Stimulated activated CD8-positive, alpha-beta memory T cell treated with anti-CD3 and anti-CD28 coated beads, Interleukin-2, amount 100 ng/mL, for 1 hour (primary cell): ENCODE measurements at places on chromosomes 1 and 21.

DNA sequence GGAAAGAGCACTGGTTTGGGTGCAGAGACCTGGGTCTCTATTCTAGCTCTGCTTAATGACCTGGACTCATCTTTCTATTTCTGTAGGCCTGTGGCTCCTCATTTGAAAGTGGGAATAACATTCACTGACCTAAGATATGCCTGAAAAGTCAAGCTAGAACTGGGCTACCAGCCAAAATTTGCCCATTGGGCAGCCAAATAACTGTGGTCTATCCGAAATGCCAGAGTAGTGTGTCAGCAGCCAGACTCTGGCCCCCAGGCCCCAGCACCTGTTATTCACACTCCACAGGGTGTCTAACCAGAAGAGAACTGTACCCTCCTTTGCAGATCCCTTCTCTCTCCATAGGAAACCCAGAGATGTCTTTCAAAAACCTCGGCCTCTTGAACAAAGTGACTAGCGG lies 12.6 kb downstream of the DAB1 start:
- DNase-seq: no peak

GRCh38 chr1:221693087-221693486 lies 48.8 kb downstream of the DUSP10 start:
- DNase-seq: no peak

- DNase-seq: no peak
Observed at GRCh38 chr21:37207441-37208009, 59.6 kb downstream of the VPS26C start.

GRCh38 chr1:150127868-150128267 lies 21.8 kb upstream of the PLEKHO1 start:
- no peak for DNase-seq

DNA sequence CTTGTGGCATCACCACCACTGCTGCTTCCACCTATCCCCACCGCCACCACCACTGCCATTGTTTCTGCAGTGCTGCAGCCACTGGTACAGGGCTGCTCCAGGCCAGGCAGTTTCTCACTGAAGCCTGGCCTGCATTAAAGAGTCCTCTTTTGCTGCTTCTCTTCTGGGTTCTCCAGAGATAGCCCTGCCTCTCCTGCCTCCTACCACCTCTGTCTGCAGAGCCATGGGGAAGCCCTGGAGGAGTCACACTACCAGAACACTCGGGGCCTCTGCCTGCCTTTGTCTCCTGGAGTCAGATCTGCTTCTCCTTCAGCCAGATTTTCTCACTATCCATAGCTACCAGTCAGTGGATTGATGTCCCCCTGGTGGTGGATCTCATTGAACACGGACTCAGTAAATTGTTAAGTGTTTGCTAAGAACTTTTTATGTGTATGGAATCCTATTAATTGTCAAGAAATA lies 37.7 kb upstream of the DDAH1 start:
- DNase-seq: no peak

- no peak for DNase-seq
Observed at GRCh38 chr1:81007024-81007423, 793.7 kb upstream of the ADGRL2 start.

GRCh38 chr1:230285351-230285750 lies 140.8 kb downstream of the PGBD5 start:
- DNase-seq: no peak

- DNase-seq: no peak
Observed at GRCh38 chr1:95203908-95204437, 30.0 kb upstream of the RWDD3 start.

GRCh38 chr1:85116856-85117255 lies 68.6 kb upstream of the MCOLN3 start:
- DNase-seq: no peak

DNA sequence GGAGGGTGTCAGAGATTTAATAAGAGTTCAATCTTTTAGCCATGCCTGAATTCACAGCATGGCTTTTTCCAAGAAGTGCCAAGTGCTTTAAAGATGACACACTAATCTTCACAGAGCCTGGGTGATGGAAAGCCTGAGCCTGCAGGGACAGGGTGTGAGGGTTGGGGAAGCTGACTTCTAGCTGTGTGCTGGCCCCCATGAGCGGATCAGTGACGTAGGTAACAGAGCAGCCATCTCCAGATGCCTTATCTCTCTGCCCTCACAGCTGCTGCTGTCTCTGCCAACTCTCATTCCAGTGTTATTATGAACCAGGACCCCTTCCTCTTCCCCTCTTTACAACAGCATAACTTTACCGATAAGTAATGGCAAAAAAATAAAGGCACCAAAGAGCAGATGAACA lies 30.6 kb downstream of the FAM78B start:
- no peak for DNase-seq

DNA sequence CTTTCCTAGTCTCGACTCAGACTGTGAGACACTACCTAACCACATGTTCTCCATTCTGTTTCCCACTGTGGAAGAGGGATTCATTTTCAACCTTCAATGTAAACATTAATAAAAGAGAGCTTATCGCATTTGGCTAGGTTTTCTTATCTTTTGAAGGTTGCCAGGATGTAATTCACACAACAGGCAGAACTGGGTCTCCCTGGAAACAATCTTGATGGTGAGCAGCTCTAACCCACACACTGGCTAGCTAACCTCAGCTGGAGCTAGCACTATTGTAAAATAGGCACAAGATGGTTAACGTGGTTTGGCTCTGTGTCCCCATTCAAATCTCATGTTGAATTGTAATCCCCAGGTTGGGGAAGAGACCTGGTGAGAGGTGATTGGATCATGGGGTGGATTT lies 75.1 kb downstream of the ZSCAN20 start:
- DNase-seq: no peak

- DNase-seq: no peak
Observed at GRCh38 chr1:205961991-205962820, 18.9 kb upstream of the SLC26A9 start.

DNA sequence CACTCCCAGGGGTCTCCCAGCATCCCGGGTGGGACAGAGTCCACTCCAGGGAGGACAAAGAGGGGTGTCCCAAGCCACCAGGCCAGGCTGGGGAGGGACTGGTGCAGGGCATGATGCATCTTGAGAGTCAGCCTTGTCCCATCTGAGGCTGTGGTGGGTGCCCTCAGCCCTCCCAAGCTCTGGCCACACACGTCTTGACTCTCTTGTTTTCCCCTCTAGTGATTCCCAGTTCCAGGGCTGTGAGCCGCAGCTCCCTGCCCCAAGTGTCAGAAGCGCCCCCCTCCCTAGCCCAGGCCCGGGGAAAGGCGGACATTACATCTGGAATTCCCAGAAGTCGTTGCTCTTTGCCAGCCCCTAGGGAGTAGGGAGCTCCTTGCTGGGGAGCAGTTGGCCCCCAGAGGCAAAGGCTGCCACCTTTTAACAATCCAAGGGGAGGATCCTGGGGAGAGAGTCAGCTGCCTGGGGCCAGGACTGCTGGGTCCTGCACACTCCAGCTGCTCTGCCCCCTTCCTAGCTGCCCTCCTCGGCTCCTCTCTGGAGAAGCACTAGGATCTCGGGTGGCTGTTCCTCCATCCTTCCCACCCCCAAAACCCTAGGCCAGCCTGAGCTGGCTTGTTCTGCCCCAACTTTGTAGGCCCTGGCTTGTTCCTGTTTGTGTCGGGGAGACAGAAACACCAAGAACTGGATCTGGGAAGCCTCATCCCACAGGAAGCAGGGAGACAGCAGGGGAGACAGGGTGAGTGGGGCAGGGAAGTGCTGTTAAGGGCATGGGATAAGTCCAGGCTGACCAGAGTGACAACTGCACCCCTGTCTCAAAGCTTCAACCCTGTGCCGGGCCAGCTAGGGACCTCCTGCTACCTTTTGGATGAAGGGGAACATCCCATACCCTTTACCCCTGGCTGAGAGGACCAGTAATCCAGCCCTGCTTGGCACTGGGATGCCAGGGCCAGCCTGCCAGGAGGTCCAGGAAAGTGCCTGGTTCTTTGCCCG lies 3.2 kb upstream of the PTPN7 start:
- DNase-seq: no peak

GRCh38 chr1:244207935-244208244 lies 156.8 kb downstream of the ZBTB18 start:
- no peak for DNase-seq

DNA sequence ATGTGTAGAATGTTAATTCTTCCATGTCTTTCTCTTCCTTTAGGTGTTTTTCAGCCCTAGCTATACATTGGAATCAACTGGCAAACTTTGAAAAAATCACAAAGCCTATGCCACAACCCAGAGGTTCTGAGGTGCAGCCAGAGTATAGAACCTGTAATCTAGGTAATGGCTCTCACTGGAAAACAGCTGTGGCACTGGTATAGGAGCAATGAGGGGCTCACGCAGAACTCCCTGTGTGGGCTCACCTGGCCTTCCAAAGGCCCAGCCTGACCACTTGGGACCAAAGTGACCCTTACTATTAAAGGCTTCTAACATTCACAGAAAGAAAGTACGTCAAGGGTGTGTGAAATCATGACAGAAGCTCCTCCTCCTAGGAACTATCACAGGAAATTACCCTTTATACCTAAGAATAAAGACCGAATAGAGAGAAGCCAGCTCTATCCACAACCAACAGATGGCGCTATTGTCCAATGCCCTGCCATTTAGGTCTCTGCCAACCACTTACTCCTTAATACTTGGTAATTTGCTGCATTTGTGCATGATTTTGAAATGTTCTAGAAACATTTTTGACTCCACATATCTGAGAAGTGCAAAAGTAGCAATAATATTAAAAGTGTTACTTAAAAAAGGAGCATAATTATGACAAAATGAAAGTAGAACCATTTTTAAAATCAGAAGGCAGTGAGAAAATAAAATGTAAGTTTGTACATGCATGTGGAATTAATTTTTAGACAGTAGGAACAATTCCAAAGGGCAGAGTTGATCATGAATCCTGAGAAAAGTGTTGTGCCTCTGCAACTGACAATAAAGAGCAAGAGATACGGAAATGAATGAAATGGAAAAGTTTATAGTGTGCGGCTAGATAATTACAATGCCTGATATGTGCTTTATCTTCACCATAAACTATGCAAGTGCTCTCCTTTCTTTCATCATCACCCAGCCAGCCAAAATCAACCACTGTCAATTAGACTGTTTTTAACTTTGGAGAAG lies 93.1 kb upstream of the HAO2 start:
- DNase-seq: no peak

GRCh38 chr1:214902636-214903320 lies 179.8 kb upstream of the KCNK2 start:
- DNase-seq: no peak

DNA sequence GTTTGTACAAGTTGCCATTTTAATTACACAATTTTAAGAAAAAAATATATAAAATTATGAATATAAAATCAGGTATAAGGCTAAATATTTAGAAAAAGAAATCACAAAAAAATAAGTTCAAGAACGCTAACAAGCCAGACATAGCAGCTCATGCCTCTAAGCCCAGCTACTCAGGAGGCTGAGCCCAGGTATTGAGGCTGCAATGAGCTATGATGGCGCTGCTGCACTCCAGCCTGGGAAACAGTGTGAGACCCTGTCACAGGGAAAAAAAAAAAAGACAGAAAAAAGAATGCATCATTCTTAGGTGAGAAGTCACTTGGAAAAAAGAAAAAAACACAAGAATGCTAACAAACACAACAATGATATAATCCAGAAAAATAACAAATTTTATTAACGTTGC lies 112.3 kb upstream of the PRDX6 start:
- DNase-seq: no peak

- DNase-seq: no peak
Observed at GRCh38 chr1:38138498-38139233, 92.1 kb upstream of the POU3F1 start.

DNA sequence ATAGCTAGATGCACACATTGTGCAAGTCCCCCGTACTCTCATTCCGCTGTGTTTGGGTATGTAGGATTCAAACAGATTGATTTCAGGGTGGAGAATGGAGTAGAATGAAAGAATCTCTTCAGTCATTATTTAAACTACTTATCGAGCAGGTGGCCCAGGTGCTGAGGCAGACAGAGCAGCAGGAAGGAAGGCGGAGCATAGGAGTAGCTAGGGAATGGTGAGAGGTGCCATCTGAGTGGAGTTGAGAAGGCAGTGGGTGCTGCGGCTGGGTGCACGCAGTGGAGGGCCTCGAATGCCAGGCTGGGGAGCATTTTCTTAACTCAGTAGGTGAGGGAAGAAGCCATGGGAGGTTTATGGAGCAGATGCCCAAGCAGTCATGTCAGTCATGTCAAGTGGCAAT lies 45.2 kb upstream of the CD101 start:
- DNase-seq: no peak

GRCh38 chr1:86573763-86574484 lies 27.0 kb downstream of the CLCA4 start:
- no peak for DNase-seq

- DNase-seq: no peak
Observed at GRCh38 chr1:154729577-154729976, 121.6 kb upstream of the ADAR start.

DNA sequence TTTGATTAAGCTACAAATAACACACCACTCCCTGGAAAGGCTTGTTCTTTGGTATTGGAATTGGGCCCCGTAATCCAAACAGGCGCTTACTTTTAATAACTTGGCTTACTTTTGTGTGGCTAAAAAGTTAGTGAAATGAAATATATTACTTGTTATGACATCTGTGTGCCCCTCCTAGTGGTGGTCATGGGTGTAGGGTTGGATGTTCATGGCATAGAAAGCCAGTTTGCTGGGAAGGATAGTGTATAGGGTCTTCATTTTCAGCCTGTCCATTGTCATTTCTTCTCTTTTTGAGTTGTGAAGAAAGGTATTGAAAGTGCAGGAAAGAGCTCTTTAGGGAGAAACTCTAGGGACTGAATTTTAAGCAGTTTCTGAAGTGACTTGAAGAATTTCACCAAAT lies 5.9 kb downstream of the CDC14A start:
- no peak for DNase-seq

GRCh38 chr21:33096426-33096825 lies 26.5 kb downstream of the OLIG1 start:
- no peak for DNase-seq

DNA sequence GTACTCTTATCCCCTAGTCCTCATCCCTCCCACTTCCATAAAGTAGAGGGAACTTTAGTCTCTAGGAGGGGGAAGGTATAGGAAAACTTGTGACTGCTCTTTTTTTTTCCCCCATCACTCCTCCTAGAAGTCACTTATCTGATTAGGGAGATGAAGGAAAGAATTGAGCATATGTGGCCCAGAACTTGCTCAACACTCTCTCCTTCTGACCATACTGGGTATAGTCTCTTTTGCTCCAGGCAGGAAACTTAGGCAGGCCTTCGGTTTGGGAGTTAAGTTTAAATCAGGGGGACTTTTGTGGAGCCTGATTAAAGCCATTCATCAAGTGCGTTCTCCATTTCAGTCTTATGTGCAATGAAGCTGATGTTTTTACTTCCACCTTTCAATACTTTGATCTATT lies 5.8 kb downstream of the UBE2U start:
- no peak for DNase-seq

GRCh38 chr1:245201827-245202226 lies 47.0 kb downstream of the KIF26B start:
- no peak for DNase-seq

- DNase-seq: no peak
Observed at GRCh38 chr1:40384413-40384762, 10.9 kb downstream of the SMAP2 start.

GRCh38 chr1:230173187-230173975 lies 106.3 kb downstream of the GALNT2 start:
- no peak for DNase-seq

GRCh38 chr1:84386716-84387479 lies 11.4 kb upstream of the DNASE2B start:
- DNase-seq: no peak
